Hematopoietic multipotent progenitor cell (in vitro differentiated cells): ENCODE measurements at places on chromosomes 13 and 19. TPM values are rescaled to one million over a fixed set of nuclear protein-coding genes. Genes with fewer than 3 reads are reported as not detected.

DNA sequence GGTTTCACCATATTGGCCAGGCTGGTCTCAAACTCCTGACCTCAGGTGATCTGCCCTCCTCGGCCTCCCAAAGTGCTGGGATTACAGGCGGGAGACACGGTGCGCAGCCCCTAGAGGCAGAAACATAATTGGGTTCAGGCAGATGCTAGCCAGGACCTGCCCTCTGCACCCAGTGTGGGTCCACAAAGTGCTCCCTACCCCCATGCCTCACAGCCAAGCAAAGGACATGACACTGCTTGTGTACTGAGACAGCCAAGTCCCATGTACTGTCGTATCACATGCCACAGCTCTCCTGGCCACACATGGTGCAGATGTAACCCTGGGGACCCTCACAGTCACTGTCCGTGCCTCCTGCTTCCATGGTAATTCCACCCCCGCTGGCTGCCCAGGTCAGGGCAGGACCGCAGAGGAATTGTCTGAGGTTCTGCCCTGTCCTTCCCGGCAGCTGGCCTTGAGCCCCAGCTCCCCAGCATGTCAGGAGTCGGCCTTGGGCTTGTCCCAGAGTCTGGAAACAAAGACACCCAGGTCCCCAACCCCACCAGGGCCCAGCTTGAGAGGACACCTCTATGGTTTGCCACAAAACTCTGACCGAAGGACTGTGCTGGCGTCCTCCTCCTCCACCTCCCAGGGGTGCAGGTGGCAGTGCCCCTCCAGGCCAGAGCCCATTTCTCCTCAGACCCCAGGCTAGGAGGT lies 7.6 kb downstream of the PRR36 start:
- no peak for DNase-seq

DNA sequence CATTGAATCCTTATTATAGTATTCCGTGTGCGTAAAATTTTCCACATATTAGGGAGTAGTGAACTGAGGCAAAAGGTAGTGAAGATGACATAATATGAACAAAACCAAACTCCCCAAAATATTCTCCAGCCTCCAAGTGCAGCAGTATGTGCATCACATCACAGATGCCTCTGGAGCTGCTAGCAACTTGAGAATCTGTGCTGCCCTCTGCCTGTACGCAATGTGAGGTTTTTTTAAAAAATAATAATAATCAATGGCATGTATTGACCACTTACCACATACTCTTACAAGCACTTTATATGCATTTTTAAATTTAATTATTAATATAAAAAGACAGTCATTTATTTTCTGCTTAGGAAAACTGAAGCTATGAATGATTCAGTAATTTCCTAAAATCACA lies 583.0 kb upstream of the SPRY2 start:
- DNase-seq = no peak

DNA sequence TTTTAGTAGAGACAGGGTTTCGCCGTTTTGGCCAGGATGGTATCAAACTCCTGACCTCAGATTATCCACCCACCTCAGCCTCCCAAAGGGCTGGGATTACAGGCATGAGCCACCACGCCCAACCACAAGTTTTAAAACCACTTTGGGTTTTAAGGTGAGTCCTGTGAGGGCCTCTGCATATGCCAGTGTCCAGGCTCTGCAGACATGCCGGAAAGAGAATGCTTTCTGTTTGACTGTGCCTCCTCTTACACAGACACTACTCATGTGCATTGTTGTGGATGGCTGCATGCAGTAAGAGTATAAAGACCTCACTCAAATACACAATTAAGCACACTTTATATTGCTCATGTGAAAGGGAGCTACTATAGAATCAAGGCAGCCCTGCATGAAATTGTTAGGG lies 20.8 kb upstream of the SLC25A30 start:
- no peak for DNase-seq

DNA sequence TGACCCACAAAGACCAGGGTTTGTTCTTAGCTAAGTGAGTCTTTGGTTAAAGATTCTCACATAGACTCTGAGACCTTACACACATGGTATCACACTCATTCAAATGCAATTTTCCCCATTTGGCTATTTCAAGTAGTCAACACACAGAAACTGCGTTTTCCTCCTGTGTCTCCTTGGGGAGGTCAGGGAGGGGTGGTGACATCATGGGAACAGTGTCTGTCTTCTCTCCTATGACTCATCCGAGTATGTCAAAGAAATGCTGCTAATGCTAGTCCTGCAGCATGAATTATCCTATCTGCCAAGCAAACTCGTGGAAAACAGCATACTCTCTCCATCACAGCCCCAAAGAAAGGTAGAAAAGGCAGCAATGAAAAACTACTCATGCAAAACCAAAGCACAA lies 100.2 kb downstream of the ENOX1 start:
- no peak for DNase-seq

DNA sequence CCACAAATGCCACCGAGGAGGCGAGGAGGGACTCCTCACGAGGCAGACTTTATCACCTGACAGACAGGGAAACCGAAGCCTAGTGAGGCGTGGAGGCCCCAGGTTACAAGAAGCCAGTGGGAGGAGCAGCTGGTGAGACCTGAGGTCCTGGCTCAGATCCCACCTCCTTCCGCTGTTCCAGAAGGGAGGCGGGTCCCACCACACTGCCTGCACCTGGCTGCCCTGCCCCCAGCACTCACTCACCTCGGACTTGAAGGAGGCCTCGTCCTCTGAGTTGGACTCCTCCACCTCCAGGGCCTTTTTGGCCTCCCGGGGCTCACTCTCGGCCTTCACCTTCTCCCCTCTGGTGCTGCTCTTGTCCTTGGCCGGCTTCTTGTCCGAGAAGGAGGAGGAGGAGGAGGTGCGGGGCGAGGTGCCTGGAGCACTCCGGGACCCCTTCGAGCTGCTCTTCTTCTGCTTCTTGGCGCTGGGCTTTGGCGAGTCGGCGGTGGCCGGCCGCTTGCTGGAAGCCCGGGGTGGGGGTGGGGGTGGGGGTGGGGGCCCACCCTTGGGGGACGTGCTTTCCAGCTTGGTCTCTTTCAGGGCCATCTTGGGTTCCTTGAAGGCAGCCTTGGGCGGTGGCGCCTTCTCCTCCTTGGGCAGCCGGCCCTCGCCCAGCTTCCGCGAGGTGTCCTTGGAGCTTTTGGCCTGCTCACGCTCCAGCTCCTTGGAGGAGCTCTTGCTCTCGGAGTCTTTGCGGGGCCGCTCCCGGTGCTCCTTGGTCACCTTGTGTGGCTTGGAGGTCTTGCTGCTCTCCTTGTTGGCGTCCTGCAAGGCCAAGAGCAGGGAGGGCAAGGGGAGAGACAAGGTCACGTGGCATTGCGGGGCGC lies 57.7 kb downstream of the MLLT1 start:
- DNase-seq = no peak

- DNase-seq = peak; percentile 52
These were observed 5.0 kb upstream of the BICRA start for GRCh38 chr19:47603706-47604565.

DNA sequence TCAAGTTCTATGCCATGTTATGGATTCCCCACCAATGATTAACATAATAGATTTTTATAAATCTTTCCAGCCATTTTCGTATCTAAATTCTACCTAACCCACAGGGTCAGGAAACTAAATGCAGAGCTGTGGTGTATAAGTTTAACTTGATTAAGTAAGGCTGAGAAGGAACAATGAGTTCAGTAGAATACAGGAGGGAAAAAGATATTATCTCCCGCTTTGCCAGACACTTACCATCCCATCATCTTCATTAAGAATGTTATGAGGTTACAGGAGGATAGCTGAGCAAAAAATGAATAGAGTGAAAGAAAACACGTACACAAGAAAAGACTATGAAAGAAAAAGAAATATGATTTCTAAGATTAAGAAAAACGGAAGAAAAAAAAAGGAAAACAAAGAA lies 27.1 kb downstream of the N4BP2L2 start:
- DNase-seq = peak; percentile 9

DNA sequence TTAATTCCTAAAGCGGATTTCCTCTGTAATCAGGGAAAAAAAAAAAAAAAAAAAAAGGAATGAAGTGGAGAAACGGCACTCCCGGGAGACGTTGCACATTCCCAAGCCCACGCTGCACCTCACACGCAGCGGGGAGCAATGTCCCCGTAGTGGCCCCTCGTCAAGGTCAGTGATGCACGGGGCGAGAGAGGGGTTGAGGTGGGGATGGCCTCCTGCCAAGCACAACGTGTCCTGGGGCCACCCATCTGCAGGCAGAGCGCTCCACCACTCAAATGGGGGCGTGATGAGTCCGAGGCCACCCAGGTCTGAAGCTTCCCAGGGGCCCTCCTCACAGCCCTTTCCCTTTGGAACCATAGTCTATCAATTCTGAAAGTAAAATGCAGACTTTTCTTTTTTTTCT lies 15.1 kb downstream of the PLK5 start:
- no peak for DNase-seq

DNA sequence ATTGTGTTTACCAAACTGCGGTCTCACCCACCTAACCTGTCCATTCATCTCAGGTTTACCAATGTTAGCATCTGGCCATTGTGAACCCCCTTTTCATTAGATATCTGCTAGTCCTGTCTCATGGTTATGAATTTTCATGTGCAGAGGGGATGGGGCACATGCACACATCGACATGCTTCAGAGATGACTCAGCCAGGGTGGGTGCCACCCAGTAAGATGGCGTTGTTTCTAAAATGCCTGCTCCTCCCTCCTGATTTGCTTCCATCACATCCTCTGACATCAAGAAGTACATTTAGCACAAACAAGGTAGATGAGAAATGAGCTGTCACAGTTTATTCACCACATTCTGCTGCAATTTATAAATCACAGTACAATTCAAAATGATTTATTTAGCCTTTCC lies 51.3 kb downstream of the GPALPP1 start:
- no peak for DNase-seq

DNA sequence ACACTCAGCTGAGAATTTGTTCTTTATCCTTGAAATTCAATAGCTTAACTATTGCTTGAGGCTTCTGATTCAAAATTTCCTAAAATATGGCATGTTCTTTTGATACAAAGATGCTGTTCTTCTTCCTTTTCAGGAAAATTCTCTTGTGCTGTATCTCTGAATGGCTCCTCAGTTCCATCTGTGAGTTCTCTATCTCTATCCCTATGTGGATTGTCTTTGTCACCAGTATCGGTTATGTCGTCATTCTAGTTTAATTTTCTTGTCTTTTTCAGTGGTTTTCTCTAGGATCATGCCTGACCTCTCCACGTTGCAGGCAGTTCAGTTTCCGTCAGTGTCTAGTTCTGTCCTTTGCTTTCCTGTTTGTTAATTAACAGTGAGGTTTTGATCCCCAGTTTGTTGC lies 104.6 kb upstream of the GJB6 start:
- no peak for DNase-seq

DNA sequence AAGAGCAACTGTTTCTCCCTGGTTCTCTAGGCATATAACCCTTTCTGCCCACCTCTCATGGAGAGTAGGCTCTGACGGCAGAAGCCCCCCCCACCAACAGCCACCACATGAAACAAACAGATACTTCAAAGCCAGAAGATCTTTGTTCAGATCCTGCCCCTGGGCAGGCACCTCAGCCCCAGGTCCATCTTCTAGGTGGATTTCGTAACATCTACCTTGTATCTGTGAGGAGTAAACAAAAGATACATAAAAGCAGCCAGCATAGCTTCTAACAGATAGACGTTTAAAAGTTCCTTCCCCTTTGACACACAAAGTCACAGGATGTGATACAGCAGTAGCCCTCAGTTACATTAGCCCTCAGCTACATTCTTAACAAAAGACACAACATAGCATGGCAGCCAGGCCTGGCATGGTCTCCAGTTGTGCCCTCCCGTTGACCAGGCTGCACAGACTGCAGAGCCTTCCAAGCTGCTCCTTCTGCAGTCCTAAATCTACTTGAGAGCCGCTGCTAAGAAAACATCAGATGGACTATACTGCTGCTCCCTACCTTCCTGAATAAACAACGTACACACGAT lies 35.4 kb downstream of the BRD4 start:
- DNase-seq = no peak

GRCh38 chr19:44796701-44797115 lies 12.2 kb upstream of the BCAM start:
- no peak for DNase-seq

DNA sequence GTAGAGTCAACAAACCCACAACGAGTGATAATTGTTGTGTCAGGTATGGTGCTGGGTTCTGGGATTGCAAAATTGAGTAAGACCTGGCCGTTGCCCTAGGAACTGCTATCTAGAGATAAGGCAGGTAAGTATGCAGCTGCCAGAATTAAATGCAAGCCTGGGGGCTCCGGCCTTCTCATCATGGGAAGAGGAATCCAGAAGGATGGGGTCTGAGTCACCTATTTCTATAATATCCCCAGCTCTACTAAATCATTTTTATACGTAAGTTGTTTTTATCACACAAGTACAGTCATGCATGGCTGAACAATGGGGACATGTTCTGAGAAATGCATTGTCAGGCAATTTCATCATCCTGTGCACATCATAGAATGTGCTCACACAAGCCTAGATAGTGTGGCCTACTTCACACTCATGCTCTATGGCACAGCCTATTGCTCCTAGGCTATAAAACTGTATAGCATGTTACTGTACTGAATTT lies 203.0 kb downstream of the KLF5 start:
- no peak for DNase-seq

DNA sequence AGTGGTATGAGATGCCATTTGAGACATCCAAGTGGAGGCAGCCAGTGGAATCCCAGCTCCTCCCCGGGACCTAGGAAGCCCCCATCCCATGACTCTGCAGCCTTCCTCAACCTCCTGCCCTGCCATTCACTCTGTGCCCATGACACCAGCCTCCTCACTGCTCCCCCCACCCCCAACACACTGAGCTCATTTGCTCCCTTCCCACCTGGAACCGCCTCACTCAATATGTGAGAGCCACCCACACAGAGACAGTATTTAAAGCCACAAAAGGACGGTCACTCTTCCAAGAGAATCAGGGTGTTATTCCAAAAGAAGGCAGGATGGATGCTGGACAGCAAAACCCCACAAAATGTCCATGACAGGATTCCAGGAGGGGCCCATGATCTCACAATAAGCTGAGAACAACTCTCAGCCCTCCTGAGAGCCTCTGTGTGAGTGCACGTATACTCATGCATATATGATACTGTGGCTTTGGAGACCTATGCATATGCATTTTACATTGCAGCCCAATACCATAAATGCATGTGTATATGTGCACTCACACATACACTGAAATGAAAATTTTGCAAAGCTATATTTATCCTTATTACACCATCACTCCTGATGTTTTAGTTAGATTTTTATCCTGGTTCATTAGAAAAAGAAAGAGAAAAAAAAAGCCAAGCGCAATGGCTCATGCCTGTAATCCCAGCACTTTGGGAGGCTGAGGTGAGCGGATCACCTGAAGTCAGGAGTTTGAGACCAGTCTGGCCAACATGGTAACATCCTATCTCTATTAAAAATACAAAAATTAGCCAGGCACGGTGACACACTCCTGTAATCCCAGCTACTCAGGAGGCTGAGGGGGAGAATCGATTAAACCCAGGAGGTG lies 10.8 kb upstream of the RANBP3 start:
- DNase-seq = no peak

Gene GSX1
- not detected for total RNA-seq

Gene EMC10
- total RNA-seq = 80.0 TPM

Gene C19orf18
- not detected for total RNA-seq

Gene CAPNS1
- total RNA-seq = 573 TPM

Gene FBN3
- not detected for total RNA-seq

Gene SPRY2
- total RNA-seq = 17.0 TPM

Gene PEAK3
- total RNA-seq = under 0.01 TPM

Gene CYP2F1
- under 0.01 TPM for total RNA-seq

Gene GJA3
- total RNA-seq = not detected

Gene OLFM2
- total RNA-seq = under 0.01 TPM

Gene GRIK5
- total RNA-seq = 22.1 TPM
